ENCODE measurements at places on chromosomes 1 and 21.
A peak's percentile ranks its signal among the peaks of the same experiment; 100 is the strongest.

DNA sequence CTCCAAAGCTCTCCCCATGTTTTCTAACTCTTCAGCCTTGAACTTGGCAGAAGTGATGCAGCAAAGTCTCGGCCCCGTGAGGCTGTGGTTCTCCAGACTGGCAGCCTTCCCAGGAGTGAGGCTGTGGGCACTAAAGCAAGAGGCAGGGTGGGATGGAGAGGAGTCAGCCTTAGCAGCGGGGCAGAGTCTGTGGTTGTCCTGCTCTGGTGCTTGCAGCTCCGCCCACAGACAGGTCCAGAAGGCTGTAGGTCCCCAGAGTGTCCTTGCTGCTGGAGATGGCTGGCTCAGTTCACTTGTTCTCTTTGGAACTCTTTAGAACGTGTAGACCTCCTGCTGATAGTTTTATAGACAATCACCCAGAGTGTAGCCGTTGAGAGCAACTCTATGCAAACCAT, 142.6 kb downstream of the AJAP1 start:
- DNase-seq = no peak

DNA sequence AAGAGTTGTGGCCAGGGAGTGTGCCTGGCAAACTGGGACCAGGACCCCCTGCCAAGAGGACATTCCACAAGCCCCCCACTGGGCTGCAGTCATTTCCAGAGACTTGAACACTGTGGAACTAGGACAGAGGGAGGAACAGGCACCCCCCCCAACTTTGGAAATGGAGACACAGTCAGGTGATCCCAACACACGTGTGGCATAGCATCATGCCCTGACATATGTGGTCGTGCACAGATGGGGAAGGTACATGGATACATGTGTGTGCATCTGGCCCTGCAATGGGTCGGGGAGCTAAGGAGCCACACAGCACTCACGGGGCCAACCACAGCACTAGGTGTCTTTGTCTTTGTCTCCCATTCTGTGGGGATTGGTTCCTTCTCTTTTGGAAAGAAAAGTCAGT, 6.6 kb upstream of the TFF3 start:
- DNase-seq = no peak

GRCh38 chr1:107196973-107197562, 56.2 kb downstream of the NTNG1 start:
- peak; percentile 94 for DNase-seq

DNA sequence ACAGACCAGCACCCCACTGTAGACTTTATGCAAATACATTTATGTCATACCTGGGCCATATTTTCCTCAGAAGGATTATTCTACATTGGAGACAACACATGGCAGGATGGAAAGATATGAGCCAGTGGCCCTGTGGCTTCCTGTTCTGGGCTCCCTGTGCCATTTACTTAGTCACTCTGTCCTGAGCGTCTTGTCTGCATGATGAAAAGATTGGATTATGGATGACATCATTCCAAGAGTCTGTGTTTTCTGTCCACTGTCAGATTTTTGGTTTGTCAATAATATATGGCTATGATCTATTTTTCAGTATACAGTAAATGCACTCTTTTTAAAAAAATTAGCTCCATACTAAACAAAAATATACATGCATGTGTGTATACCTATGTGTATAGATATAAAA, 30.8 kb downstream of the IGSF5 start:
- DNase-seq = no peak

DNA sequence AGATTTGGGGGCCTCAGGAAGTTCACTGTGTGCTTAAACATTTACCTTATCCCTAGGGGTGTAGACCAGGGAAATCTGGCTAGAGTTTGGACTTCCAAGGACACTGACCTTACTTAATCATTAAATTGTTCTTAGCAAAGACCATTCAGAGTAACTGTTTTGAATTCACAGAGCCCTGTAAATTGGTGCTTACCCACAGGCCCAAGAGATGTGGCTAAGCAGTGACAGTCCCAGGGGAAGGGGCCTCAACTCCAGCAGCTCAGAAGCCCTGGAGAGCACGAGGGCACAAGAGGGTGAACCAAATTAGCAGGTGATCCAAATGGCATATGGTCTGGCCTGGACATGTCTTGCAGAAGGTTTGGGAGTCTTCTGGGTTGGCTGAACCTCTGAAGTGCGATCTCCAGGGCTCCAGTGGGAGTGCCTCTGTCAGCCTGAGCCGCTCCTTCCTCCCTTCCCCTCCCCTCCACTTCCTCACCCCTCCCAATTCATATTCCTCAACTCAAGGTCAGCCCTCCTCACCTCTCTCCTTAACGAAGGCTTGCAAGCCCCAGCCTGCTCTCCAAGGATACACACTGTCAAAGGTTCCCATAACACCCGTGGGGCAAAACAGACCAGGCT, 4.3 kb downstream of the PAQR7 start:
- DNase-seq = peak; percentile 10

DNA sequence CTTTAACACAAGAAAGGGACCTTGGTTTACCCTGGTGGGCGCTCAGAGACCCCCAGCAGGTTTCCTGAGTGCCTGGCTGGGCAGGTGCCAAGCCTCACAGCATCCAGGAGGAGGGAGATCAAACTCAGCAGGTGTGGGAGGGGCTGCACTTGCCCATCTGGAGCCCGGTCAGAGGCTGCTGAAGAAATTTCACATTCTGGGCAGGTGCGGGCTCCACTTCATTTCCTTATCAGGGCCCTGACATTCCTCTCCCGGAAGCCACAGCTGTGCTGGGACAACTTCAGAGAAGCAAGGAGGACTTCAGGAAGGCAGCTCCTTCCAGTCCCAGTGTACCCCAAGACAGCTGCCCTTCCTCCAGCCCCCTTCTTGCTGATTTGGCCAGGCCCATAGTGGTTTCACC, 82.9 kb downstream of the ITPKB start:
- DNase-seq = peak; percentile 97

- no peak for DNase-seq
Observed at GRCh38 chr1:64194168-64195080, 9.0 kb upstream of the UBE2U start.

DNA sequence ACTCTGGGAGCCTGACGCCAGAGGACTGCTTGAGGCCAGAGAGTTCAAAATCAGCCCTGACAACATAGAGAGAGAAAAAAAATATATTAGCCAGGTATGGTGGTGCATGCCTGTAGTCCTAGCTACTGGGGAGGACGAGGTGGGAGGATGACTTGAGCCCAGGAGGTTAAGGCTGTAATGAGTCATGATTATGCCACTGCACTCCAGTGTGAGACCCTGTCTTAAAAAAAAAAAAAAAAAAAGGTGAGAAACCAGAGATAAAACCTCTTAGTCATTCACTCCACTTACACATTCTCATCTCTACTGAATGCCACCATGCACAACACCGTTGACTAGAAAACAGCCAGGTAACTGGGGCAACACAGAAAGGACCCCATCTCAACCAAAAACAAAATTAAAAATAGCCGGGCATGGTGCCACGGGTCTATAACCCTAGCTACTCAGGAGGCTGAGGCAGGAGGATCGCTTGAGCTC, 178.1 kb downstream of the SLC45A1 start:
- DNase-seq = no peak

DNA sequence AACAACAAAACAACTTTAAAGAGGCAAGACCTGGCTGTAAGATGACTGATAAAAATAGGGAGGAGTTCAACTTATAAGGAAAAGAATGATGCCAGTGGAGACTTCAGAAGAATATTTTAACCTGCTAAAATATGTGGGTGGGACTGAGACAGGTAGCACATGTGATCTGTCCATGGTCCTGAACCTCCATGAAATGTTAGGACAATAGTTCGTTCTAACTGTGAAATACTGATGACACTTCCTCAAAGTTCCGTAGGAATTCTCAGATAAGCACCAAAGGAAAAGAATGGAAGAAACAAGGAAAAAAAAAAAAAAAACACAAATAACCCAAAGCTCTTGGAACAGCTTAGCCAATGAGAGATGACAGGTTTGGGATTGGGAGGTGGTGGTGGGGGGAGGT, 44.7 kb downstream of the CDC42BPA start:
- no peak for DNase-seq

DNA sequence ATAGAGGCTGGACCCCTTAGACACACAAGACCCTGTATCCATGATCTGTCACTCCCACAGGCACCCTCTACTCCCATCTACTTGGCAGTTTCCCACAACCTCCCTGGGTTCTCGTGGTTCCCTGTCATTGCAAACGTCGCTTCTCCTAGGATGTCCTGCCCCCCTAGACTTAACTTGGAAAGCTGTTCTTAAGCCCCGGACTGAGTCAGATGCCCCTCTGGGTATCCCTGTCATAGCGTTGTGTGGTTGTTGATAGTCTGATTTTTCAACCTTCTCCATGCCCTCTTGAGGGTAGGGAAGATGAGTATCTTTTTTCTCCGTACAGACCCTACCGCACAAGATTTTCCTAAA, 11.8 kb downstream of the RCC1 start:
- peak; percentile 60 for DNase-seq

DNA sequence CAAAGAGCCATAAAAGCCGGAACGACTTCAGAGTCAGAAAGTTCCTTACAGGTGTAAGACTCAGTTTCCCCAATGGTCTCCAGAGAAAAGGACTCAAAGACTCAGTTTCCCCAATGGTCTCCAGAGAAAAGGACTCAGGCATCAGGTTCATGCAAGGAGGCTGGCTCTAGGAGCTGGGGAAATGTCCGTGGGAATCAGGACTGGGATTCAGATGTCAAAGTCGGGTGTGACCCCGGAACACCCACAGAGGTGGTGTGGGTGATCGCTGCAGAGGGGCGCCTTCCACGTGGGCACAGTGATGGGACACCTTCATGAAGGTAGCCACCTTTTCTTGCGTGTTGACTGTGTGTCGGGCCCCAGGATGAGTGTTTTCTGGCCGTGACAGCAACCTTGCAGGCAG, 340.8 kb downstream of the NPHP4 start:
- DNase-seq = no peak

GRCh38 chr1:9860887-9861286, 37.1 kb upstream of the CLSTN1 start:
- DNase-seq = peak; percentile 44

GRCh38 chr1:230827081-230827681, 41.1 kb downstream of the C1orf198 start:
- DNase-seq = no peak

- DNase-seq = no peak
Observed at GRCh38 chr1:232875536-232875935, 70.3 kb downstream of the MAP10 start.

DNA sequence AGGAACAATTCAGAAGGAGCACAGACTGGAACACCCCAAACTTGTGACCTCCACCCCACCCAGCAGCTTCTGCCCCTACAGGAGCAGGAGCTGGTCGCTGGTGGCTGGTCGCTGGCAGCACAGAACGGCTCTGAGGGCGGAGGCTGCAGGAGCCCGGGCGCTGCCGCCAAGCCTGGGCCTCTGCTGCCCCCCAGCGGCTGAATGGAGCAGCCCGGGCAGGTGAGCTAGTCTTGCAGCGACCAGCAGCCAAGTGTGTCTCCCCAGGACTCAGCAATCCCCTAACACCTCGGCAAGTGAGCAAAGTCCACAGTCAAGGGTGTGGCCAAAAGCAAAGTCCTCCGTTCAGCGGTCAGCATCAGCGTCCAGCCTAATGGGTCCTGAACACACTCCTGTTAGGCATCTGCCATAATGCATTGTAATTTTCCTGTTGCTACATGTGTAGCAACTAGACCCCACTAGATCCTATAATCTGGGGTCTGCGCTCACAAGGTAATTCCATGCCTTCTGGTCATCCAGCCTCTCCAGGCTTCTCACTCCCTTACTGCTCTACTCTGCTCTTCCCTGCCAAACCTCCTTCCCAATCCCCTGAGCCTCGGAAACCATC, 12.1 kb upstream of the GJB5 start:
- DNase-seq = peak; percentile 59

- no peak for DNase-seq
Observed at GRCh38 chr1:30868833-30869435, 39.6 kb downstream of the SDC3 start.

GRCh38 chr21:44946254-44947041, 6.6 kb downstream of the SLX9 start:
- no peak for DNase-seq

GRCh38 chr1:234746798-234747196, 136.8 kb upstream of the IRF2BP2 start:
- DNase-seq = no peak

DNA sequence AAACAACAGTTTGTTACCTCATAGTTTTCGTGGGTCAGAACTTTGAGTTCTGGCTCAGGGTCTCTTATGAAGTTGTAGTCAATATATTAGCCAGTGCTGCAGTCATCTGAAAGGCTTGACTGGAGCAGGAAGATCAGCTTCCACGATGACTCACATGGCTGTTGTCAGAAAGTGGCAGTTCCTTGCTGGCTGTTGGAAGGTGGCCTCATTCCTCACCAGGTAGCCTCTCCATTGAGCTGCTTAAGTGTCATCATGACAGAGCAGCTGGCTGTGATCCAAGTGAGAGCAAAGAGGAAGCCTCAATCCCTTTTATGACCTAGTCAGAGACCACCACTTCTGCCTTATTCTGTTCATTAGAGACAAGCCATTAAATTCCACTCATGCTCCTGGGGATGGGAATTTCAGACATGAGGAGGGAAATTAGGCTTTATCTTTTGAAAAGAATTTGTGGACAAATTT, 5.6 kb downstream of the OSBPL9 start:
- DNase-seq = peak; percentile 76

DNA sequence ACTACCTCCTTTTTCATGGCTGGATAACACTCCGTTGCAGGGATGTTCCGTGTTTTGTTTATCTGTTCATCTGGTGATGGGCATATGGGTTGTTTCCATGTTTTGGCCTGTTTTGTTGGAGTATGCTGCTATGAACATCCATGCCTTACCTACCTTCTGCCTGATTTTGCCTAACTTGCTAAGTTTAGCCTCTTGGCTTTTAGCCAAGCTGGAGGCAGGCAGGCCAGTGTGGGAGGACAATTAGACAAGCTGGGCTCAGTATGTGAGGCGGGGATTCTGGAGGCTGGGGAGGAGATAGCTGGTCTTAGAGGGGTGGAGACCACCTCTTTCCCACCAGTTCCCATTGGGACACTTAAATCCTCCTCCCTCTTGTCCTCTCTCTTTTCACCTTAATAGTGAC, 98.4 kb upstream of the WNT4 start:
- peak; percentile 17 for DNase-seq

DNA sequence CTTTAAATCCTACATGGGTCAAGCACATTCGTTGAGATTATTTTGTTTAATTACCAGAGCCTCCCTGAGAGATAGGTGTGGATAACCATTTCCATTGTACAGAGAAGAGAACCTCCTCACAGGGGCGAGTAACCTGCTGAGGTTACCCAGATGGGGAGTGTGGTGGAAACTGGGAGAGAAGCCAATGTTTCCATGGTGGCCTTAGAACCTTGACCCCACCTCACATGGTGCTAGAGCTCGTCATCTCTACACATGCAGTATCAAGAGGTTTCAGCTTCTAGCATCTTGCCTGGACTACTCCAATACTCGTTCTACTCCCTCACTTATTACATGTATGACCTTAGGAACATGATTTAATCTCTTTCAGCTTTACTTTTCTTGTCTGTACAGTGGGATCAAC, 4.8 kb downstream of the REG4 start:
- DNase-seq = peak; percentile 29
